ENCODE measurements at places on chromosomes 5 and 9.

GRCh38 chr9:6441269-6441668 lies 28.3 kb downstream of the UHRF2 start:
- no peak for DNase-seq

DNA sequence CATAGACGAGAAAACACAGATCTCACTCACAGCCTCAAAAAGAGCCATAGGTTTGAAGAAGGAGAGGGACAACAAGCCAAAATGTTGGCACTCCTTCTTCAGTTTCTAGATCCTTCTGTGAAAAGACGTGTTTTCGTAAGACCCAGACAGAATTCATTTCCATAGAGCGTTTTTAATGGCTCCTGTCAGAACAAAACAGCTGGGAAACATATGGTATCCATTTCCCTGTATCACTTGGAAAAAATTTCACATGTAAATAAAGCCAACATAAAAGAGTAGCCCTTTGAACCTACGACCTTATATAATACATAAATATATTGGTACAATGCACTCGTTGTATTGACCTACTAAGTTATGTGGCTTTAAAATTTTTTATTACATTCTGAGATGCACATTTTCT lies 108.1 kb downstream of the SNCAIP start:
- DNase-seq = no peak

DNA sequence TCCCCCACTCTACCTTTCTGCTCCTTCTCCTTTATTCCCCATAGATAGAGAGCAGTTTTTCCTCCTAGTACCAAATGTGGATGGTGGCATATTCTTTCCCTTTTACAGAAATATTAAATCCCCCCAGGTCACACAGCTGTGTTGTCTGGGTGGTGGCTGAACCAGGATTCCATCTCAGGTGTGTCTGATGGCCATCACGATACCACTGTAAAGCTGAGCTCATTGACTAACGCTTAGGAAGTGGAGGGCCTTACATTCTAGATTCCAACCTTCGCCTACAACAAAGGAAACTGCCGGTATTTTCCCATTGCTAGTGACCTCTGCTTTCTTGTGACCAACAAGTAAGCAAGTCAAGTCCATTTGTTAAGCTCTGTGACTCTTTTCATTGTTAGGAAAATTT lies 131.9 kb upstream of the KLF4 start:
- DNase-seq = no peak

GRCh38 chr9:91208419-91208745 lies 153.3 kb downstream of the AUH start:
- DNase-seq = no peak

DNA sequence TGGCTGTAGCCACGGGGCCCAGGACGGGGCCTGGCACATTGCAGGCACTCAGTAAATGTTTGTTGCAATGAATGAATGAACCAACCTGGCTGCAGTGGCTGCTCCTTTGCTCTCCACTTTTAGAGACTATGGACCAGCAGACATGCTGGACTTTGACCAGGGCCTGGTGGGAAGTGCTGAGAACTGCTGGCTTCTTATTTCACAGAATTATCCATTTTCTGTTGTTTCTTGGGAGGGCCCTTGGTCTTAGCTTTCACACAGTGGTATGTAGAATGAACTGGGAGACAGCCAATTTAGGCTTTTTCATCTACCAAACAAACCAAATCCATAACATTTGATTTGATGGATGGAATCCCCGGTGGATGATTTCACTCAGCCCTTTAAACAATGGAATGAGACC lies 78.0 kb upstream of the LHFPL2 start:
- DNase-seq = no peak

- DNase-seq = no peak
Measured at GRCh38 chr5:22651355-22651754, 201.8 kb downstream of the CDH12 start.

DNA sequence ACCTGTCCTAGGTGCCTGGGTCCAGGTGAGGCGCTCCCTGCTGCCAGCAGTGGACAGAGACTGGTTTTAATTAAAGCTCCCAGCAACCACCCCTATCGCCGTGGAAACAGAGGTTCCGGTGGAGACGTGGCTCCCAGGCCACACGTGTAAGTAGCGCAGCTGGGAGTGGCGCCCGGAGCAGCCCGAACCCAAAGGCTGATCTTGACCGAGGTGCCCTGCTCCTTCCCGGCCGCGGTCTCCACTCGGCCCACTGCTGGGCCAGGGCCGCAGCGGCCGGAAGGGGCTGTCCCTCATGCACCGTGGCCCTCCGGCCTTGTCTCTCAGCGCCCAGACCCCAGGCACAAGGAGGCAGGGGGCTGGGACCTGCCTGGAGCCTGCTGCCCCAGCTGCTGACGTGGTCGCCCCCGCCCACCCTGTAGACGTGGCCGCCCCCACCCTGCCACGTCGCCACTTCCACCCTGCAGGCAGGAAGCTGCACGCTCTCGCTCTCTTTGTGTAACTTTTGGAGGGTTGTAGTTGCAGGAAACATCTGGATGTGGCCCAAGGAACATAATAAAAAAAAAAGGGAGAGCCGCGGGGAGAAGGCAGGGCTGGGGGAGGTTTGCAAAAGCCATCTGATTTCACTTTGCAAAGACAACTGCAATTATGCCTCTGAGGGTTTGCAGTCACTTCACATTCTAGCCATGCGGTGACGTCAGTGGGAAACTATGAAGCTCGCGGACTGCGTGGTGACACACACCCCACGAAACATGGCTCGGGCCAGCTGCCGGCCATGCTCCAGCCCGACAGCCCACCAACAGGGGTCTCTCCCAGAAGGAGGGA lies 129.9 kb downstream of the RXRA start:
- peak; percentile 61 for DNase-seq

- DNase-seq = no peak
Measured at GRCh38 chr5:74630453-74631066, 10.0 kb downstream of the ENC1 start.

DNA sequence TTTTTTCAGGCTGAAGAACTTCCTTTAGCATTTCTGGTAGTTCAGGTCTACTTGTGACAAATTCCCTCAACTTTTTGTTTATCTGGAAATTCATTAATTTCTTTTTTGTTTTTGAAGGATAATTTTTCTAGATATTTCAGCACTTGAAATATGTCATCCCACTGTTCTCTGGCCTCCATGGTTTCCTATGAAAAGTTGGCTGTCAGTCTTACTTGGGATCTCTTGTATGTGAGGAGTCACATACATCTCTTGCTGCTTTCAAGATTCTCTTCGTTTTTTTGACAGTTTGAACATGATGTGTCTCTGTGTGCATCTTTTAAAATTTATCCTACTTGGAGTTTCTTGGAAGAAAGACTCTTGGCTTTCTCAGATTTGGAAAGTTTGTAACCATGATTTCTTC lies 79.5 kb downstream of the RIC1 start:
- DNase-seq = no peak

GRCh38 chr9:87465816-87466215 lies 31.9 kb upstream of the DAPK1 start:
- DNase-seq = no peak

DNA sequence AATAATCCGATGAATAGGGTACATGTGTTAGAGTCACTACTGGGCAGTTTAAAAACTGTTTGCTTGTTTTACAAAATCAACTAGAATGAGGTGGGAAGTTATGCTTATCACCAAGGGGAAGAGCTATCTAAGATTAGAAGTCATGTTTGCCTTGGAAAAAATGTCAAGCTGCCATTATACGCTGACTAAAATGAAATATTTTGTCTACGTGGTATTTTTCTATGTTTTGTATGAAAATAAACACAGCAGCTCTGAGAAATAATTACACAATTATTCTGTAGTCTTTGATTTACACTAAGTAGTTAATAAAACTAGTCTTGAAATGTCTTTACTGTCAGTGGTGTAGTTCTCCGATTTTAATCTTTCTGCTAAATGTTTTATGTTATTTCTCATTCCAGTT lies 241.9 kb upstream of the TARS1 start:
- no peak for DNase-seq

GRCh38 chr5:36147681-36148080 lies 4.0 kb downstream of the LMBRD2 start:
- DNase-seq = no peak

GRCh38 chr9:25935188-25935587 lies 256.9 kb upstream of the TUSC1 start:
- DNase-seq = no peak

DNA sequence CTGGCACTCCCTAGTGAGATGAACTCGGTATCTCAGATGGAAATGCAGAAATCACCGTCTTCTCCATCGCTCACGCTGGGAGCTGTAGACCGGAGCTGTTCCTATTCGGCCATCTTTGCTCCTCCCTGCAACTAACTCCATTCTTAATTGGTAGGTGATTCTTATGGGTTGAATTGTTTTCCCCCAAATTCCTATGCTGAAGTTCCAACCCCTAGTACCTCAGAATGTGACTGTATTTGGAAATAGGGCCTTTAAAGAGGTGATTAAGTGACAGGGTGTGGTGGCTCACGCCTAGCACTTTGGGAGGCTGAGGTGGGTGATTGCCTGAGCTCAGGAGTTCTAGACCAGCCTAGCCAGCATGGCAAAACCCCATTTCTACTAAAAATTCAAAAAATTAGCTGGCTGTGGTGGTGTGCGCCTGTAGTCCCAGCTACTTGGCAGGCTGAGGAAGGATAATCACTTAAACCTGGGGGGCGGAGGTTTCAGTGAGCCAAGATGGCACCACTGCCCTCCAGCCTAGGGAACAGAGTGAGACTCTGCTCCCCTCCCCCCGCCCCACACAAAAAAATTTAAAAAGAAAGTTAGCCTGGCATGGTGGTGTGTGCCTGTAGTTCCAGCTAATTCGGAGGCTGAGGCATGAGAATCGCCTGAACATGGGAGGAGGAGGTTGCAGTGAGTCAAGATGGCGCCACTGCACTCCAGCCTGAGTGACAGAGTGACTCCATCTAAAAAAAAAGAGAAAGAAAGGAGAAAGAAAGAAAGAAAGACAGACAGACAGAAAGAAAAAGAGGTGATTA lies 25.2 kb upstream of the FOCAD start:
- no peak for DNase-seq

- no peak for DNase-seq
Measured at GRCh38 chr9:133377721-133378216, 1.6 kb downstream of the STKLD1 start.

DNA sequence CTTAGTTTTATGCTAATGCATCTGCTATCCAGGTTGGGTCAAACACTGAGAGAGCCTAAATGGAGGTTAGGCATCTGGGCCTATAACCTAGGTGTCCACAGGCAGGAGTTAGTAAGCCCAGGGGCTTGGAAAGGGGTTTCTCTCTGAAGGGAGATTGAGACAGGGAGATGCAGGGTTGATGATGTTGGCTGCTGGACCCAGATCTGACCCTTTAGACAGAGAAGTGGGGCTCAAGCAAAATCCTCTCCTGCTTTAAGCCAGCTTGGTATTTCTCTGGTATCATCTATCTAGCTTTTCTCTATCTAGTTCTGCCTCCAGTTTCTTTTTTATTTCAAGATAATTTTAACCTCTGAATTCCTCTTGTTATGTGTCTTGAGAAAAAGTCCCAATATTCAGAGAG lies 18.3 kb upstream of the ANKRD55 start:
- no peak for DNase-seq

DNA sequence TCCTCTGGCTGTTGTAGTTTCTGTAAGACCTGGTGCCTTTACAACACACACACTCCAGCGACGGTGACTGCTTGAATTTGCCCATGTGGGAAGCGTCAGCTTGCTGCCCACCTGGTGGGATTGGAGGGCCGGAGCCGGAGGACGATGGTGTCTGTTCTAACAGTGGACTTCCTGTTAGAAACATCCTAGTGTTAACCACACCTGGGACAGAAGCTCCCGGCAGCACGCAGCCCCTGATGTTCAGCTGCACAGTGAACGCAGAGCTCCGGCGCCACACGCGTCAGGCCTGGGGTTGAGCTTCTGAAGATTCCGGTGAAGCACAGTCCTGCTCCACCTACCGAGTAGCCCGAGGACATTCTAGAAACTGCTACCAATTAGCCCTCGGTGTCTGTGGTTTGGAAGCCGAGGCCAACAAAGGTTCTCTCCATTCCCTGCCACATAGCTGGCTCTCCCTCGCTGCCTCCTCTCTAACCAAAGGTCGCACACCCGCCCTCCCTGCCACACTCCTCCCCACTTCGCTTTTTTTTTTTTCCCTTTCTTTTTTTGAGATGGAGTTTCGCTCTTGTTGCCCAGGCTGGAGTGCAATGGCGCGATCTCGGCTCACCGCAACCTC lies 14.4 kb downstream of the PMPCA start:
- no peak for DNase-seq

- DNase-seq = no peak
Measured at GRCh38 chr5:124617787-124618186, 128.7 kb downstream of the ZNF608 start.

- DNase-seq = no peak
Measured at GRCh38 chr9:136021872-136022681, 60.9 kb upstream of the UBAC1 start.

GRCh38 chr5:50759526-50760270 lies 93.3 kb downstream of the PARP8 start:
- DNase-seq = no peak

DNA sequence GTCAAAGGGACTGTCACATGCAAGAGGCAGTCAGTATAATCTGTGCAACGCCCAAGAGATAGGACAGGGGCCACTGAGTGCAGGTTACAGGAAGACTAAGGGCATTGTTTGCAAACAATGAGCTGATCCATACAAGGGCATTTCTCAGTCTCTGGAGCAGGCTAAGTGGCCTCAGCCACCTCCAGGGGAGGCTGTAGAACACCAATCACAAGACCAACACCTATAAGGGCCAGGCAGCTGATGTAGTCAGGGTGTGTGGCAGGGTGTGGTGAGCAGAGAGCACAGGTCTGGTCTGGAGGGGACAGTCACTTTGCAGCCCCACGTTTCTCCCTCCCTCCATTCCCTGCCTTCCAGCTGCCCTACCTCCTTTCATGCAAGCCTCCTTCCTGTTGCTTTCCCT lies 83.2 kb upstream of the ADRA1B start:
- no peak for DNase-seq

DNA sequence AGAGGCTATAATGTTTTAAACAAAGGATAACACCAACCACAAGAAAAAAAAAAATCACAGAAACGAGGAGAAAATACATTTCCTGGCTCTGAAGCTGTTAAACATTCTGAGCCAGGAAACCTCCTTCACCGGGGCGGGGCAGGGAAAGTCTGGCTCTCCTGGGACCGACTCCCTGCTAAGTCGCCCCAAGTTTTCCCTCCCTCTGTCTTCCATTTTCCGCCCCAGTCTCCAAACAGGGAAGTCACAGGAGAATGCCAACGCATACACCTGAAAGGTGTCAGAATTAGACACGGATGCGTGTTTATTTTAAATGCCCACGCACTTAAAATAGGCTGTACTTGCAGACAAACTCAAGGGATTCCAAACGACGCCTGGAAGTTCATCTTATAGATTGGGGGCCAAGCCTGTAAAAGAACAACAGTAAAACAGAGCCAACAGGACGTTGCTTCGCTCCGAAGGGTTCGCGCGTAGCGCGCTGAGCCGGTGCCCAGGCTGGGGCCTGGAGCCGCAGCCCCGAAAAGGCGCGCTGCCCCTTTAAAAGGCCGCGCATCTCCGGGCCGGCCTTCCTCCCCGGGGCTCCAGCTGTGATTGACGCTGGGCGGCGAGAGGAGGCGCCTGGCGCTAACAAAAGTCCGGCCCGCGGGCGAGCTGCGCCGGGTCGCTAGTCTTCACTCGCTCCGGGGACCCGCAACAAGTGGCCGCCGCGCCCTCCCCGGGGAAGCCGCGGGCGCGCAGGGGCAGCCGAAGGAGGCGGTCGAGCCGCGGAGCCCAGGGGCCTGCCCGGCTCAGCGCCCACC lies at the start of gene FBXL7:
Gene FBXL7 (plus strand): TSS at position 653 of the 797 bp plus-strand sequence.
- no peak for DNase-seq

- no peak for DNase-seq
Measured at GRCh38 chr5:131079232-131079631, 85.8 kb downstream of the HINT1 start.

Data from activated CD4-positive, alpha-beta T cell treated with anti-CD3 and anti-CD28 coated beads, Interleukin-2, amount 50 U/mL, for 48 hours (primary cell).